Cardiac muscle cell (in vitro differentiated cells and primary cell): ENCODE measurements at places on chromosomes 1 and 21. TPM values are rescaled to one million over a fixed set of nuclear protein-coding genes. Genes with fewer than 3 reads are reported as not detected.

- no peaks in the 10 kb centered on the region for H3K27me3 ChIP-seq
- H3K27ac ChIP-seq: no peak overlapping the region
- DNase-seq: peak; percentile 45
- H3K36me3 ChIP-seq: no peaks in the 10 kb centered on the region
Observed at GRCh38 chr1:170168265-170168664, 22.5 kb downstream of the NTMT2 start.

The KRTAP19-6 gene
- polyA plus RNA-seq: not detected in 2 replicates

- H3K27me3 ChIP-seq: no peaks in the 10 kb centered on the region
- H3K4me1 ChIP-seq: no peaks in the 10 kb centered on the region
- no peak overlapping the region for H3K4me3 ChIP-seq
- peaks cover 34% of the 10 kb centered on the region for H3K36me3 ChIP-seq
- H3K27ac ChIP-seq: no peak overlapping the region
Observed at GRCh38 chr1:28494737-28495136, 11.1 kb upstream of the RCC1 start.

DNA sequence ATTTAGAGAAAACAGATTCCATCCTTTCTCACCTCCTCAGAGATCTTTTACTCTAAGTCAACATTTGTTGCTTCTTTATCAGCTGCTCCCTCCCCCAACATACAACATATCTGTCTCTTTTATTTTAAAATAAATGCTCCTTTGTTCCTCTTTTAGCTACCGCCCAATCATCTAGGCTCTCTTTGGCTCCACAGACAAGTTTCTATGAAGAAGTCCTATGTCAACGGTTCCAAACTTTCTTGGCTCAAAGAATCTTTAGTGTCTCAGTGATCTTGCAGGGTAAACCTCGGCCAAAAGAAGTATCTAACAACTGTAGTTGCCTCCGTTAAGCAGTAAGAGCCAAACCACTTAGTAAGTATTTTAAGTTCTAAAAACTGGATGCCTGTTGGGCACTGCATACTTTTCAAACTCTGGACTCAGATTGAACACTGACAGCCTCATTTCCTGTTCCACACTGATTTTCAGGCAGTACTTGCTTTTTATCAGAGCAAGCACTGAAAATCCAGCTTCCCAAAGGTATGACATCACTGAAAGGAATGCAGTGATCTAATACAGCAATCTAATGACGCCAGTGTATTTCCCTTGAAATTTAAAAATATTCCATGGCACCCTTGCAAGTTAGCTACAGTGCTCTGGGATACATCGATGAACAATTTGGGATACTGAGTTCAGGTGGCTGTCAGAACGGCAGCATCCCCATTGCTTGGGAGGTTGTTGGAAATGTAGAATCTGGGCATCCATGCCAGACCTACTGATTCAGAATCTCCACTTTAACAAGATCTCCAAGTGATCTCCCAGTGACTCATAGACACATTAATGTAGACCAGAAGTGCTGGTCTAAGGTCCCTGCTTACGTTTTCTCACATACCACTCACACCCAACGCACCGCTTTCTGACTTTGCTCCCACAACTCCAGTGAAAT is 26.8 kb downstream of the EGLN1 start:
- peaks cover 42% of the 10 kb centered on the region for H3K4me1 ChIP-seq
- H3K27me3 ChIP-seq: no peaks in the 10 kb centered on the region
- H3K36me3 ChIP-seq: no peaks in the 10 kb centered on the region
- no peak overlapping the region for H3K4me3 ChIP-seq
- DNase-seq: peak; percentile 28

The CAPN9 gene
- 0.87 and 1.2 TPM in 2 replicates for polyA plus RNA-seq

- H3K4me1 ChIP-seq: no peaks in the 10 kb centered on the region
- no peaks in the 10 kb centered on the region for H3K27me3 ChIP-seq
- no peaks in the 10 kb centered on the region for H3K36me3 ChIP-seq
- no peak overlapping the region for H3K27ac ChIP-seq
- no peak for DNase-seq
Observed at GRCh38 chr1:244998717-244999346, 134.5 kb upstream of the HNRNPU start.

DNA sequence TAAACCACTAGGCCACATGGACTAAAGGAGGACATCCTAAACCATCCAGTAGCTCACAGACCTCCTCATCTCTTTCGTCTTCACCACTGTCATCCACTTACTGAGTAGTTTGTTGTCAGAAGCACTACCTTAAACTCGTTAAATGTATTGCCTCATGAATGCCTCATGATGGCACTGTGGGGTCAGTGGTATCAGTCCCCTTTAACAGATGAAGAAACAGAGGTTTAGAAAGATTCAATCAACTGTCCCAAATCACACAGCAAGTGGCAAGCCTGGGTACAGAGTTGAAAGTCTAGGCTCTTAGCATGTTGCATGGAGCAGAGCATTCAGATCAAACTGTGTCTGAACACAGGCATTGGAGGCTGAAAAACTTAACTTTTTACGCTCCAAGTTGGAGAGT is 183.6 kb upstream of the KIAA0040 start:
- H3K4me1 ChIP-seq: no peaks in the 10 kb centered on the region
- DNase-seq: no peak
- H3K4me3 ChIP-seq: no peak overlapping the region
- H3K27me3 ChIP-seq: no peaks in the 10 kb centered on the region
- no peak overlapping the region for H3K27ac ChIP-seq

DNA sequence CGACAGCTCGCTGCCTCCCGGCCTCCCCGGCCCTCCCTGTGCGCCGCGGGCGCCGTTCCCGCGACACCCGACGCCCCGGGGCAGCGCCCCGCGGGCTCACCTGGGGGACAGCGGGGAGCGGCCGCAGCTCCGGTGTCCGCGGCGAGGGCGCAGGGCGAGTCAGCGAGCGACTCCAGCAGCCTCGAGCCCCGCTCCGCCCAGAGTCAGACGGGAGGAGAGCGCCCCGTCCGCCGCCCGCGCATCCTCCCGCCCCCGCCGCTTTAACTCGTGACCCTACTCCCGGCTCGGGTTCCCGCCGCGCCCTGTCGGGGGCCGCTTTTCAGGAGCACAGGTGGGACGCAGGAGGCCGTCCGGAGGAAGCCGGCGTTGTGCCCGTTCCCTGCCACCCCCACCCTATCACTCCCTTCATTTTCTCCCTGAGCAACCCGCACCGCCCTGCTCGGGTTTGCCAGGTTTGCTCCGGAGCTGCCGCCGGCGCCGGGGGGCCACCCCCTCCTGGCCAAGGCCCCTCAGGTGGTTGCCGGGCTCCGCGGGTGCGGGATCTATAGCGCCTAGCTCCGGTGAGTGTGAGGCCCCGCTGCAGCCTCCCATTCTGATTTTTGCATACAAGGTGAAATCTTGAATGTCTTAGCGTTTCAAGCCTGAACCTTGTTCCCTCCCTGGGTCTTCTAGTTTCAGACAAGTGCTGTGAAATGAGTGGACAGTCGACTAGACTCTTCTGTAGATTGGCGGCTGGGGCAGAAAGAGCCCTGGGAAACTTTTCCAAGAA is at the start of gene MCOLN3:
Gene MCOLN3 (minus strand): TSS at position 205 of the 769 bp plus-strand sequence. CDS start 3,140 bp downstream, outside the sequence.
- H3K27me3 ChIP-seq: peaks cover 78% of the 10 kb centered on the region
- no peaks in the 10 kb centered on the region for H3K4me1 ChIP-seq
- H3K27ac ChIP-seq: no peak within 1 kb of the TSS
- peak; percentile 51 for DNase-seq
- H3K36me3 ChIP-seq: no peaks in the 10 kb centered on the region

DNA sequence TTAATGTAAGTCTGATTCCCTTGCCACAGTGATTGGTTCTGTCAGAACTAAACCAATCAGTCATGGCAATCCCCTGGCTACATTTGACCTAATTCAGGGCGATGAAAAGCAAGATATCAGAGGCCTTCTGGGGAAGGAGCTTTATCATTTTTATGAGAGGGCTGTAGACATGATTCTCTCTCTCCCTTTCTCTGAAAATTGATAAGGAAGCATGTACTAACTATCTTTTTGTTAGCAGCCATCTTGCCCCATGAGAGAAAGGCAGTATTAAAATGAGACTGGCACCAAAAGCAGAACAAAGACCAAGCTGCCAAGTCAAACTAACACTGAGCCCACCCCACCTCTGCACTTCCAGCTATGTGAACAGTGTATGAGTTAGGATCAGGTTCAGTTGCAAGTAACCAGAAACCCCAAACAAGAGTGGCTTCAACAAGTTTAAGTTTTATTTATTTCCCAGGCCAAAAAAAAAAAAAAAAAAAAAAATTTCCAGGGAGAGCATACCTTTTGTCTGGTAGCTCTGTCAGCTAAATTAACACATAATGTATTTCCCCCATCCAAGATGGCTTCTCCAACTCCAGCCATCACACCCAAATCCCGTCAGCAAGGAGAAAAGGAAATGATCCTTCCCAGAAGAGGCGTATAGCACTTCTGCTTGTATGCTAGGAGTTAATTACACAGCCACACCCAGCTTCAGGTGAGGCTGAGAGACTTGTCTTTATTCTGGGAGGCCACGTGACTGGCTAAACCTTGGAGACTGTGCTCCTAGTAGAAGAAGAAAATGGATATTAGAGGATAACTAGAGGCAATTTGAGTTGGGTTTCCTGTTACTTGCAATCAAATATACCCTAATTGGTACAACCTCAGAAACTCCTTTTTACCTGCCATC is 105.8 kb upstream of the RALGPS2 start:
- H3K4me1 ChIP-seq: no peaks in the 10 kb centered on the region
- H3K27ac ChIP-seq: no peak overlapping the region
- H3K4me3 ChIP-seq: no peak overlapping the region
- no peaks in the 10 kb centered on the region for H3K27me3 ChIP-seq
- DNase-seq: no peak
- no peaks in the 10 kb centered on the region for H3K36me3 ChIP-seq

DNA sequence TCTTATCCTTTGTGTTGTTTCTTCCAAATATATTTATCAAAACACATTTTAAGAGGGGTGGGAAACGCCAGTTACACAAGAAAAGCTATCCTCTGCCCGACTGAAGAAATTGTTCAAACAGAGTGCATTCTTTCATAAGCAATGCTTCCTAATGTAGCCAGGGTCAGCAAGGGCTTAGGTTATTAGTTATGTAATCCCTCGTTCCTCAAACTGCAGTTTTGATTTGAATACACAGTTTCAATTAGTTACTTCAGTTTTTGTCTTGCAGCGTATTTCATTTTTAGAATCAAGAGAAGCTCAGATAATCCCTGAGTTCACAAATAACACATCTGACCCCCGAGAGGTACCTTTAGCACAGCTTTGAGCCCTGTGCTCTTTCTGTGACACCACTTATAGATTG is 141.7 kb upstream of the NRIP1 start:
- H3K36me3 ChIP-seq: no peaks in the 10 kb centered on the region
- H3K27ac ChIP-seq: no peak overlapping the region
- no peak overlapping the region for H3K4me3 ChIP-seq

- H3K36me3 ChIP-seq: no peaks in the 10 kb centered on the region
- DNase-seq: peak; percentile 87
- no peaks in the 10 kb centered on the region for H3K27me3 ChIP-seq
- H3K27ac ChIP-seq: peak overlapping the region; percentile 100
- peaks cover 24% of the 10 kb centered on the region for H3K4me1 ChIP-seq
Observed at GRCh38 chr1:22053017-22053860, 730 bp downstream of the CDC42 start.

- H3K4me1 ChIP-seq: no peaks in the 10 kb centered on the region
- H3K27me3 ChIP-seq: no peaks in the 10 kb centered on the region
- no peak for DNase-seq
- H3K27ac ChIP-seq: no peak overlapping the region
- H3K36me3 ChIP-seq: no peaks in the 10 kb centered on the region
Observed at GRCh38 chr1:60156371-60156770, 82.8 kb upstream of the C1orf87 start.

The AJAP1 gene
- polyA plus RNA-seq: not detected in 2 replicates

The SPRR2E gene
- polyA plus RNA-seq: not detected in 2 replicates

GRCh38 chr1:220203816-220204215 is 68.4 kb downstream of the RAB3GAP2 start:
- H3K4me1 ChIP-seq: no peaks in the 10 kb centered on the region
- peaks cover 38% of the 10 kb centered on the region for H3K36me3 ChIP-seq
- H3K4me3 ChIP-seq: no peak overlapping the region
- DNase-seq: no peak
- no peak overlapping the region for H3K27ac ChIP-seq
- H3K27me3 ChIP-seq: no peaks in the 10 kb centered on the region

DNA sequence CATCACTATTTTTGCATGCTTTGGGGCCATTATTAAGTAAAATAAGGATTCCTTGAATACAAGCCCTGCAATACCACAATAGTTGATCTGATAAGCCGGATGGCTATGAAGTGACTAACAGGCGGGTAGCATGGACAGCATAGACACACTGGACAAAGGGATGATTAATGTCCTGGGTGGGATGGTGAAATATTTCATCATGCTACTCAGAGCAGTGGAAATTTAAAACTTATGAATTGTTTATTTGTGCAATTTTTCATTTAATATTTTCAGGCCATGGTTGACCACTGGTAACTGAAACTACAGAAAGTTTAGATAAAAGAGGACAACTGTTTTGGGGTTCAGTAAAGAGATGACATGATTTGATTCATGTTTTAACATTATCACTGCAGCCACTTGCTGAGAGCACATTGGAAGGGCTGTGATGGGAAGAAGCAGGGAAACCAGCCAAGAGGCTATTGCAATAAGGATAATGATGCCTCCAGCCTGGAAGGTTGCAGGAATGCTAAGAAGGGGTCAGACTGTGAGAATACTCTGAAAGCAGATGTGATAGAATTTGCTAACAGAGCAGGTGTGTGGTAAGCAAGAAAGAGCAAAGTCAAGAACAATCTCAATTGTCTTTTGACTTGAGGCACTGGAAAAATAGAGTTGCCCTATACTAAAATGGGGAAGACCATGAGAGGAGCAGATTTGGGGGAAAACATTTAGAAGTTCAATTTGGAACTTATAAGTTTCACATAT is 62.5 kb upstream of the TNFSF4 start:
- no peak overlapping the region for H3K4me3 ChIP-seq
- no peak for DNase-seq
- no peaks in the 10 kb centered on the region for H3K36me3 ChIP-seq
- H3K27me3 ChIP-seq: no peaks in the 10 kb centered on the region

GRCh38 chr1:193322211-193322610 is 135.8 kb upstream of the B3GALT2 start:
- no peaks in the 10 kb centered on the region for H3K36me3 ChIP-seq
- no peaks in the 10 kb centered on the region for H3K4me1 ChIP-seq
- H3K4me3 ChIP-seq: no peak overlapping the region
- no peak overlapping the region for H3K27ac ChIP-seq
- H3K27me3 ChIP-seq: no peaks in the 10 kb centered on the region

DNA sequence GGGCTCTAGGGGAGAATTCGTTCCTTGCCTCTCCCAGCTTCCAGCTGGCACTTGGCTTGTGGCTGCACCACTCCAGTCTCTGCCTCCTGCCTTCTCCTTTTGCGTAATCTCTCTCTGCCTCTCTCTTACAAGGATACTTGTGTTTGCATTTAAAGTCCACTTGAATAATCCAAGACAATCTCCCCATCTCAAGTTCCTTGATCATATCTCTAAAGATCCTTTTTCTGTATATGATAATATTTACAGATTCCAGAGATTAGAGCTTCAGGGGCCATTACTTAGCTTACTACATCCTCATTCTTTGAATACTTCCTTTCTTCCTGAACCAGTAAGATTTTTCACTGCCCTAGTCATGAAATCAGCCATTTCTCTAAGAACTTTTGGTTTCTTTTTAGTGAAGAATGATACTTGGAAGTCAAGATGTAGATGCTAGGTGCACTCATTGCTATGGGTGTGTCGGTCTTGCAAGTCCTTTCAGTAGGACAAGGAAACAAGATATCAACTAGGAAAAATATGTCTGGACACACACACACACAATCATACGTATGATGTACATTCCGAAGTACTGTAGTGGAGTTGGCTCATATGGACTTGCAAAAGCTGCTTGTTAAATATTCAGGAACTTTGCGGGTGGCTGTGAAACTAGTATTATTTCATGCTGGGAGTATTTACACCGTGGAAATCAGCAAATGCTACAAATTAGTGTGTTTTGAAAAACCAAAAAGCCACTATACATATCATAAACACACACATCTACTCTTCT is 20.8 kb upstream of the RLF start:
- H3K4me1 ChIP-seq: no peaks in the 10 kb centered on the region
- H3K27me3 ChIP-seq: peaks cover 19% of the 10 kb centered on the region
- H3K36me3 ChIP-seq: no peaks in the 10 kb centered on the region

The TNFSF4 gene
- 1.4 and 2.4 TPM in 2 replicates for polyA plus RNA-seq

The DNAJC11 gene
- polyA plus RNA-seq: 54.3 and 64.7 TPM in 2 replicates

The IL20 gene
- not detected in 2 replicates for polyA plus RNA-seq
